ENCODE measurements at places on chromosomes 6 and 20. TPM values are rescaled to one million over a fixed set of nuclear protein-coding genes. Genes with fewer than 3 reads are reported as not detected.

ID4 gene
- 138 TPM for polyA plus RNA-seq

FNDC11 gene
- polyA plus RNA-seq: 0.98 TPM

- no peak for DNase-seq
Observed at GRCh38 chr20:3800256-3800877, 4.3 kb downstream of the CDC25B start.

- DNase-seq: no peak
Observed at GRCh38 chr20:58981628-58982364, 740 bp downstream of the NELFCD start.

PACSIN1 gene
- 0.75 TPM for polyA plus RNA-seq

MEI4 gene
- 1.7 TPM for polyA plus RNA-seq

DNA sequence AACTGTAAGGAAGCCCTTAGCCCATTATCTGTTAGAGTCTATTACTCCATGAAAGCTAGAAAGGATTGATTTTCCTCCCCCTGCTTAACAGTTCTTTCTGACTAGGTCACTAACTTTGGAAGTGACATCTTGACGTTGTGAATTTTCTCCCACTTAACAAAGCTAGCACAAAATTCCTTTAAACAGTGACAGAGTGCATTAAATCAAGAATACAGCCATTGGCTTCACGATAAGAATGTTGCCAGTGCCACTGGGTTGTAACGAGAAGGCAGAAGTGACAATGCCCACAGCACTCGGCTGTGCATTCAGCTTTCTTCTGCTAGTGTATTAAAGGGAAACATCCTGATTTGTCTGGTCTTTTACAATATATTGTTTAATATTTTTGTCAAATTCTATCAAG lies 182.7 kb upstream of the DTNBP1 start:
- peak; percentile 16 for DNase-seq

DNA sequence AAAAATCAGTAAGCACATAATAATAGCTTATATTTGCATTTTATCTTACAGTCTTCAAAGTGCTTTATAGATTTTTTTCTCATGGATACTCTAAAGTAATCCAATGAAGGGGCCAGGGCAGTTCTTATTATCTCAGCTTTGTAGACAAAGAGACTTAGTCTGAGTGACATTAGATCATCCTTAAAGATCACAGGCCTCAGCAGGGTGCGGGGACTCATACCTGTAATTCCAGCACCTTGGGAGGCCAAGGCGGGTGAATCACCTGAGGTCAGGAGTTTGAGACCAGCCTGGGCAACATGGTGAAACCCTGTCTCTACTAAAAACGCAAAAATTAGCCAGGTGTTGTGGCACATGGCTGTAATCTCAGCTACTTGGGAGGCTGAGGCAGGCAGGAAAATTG lies 14.5 kb downstream of the FERMT1 start:
- no peak for DNase-seq

- DNase-seq: no peak
Observed at GRCh38 chr6:159879856-159880255, 10.9 kb upstream of the MAS1 start.

DNA sequence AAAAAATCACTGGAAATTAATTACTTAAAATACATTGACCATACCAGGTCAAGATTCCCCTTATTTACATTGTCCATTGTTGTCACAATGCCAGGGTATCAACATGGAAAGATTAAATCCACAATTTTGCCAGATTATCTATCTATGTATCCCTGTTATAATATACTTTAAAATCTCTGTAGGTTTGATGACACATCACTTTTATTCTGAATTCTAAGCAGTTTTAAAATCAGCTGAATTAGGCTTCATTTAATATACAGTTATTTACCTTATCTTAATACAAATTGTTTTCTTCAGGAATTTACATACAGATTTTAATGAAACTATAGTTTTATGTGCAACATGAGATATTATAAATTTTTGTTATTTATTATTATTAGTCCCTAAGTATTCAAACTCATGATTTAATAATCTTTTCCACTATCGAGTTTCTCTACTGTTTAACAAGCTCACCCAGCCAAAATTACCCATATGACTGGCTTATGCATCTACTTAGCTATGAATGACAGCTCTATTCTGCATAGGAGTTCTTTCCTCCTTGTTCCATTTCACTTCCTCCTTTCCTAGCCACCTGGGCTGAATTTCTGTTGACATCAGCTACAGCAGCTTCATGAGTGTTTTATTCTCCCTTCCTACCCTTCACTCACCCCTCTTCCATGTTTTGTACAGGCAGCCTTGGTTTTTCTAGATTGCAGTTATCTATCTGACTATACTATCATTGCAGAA lies 654.2 kb upstream of the MAP3K7 start:
- DNase-seq: no peak

GRCh38 chr20:53412577-53413185 lies 181.0 kb downstream of the ZNF217 start:
- no peak for DNase-seq

DNA sequence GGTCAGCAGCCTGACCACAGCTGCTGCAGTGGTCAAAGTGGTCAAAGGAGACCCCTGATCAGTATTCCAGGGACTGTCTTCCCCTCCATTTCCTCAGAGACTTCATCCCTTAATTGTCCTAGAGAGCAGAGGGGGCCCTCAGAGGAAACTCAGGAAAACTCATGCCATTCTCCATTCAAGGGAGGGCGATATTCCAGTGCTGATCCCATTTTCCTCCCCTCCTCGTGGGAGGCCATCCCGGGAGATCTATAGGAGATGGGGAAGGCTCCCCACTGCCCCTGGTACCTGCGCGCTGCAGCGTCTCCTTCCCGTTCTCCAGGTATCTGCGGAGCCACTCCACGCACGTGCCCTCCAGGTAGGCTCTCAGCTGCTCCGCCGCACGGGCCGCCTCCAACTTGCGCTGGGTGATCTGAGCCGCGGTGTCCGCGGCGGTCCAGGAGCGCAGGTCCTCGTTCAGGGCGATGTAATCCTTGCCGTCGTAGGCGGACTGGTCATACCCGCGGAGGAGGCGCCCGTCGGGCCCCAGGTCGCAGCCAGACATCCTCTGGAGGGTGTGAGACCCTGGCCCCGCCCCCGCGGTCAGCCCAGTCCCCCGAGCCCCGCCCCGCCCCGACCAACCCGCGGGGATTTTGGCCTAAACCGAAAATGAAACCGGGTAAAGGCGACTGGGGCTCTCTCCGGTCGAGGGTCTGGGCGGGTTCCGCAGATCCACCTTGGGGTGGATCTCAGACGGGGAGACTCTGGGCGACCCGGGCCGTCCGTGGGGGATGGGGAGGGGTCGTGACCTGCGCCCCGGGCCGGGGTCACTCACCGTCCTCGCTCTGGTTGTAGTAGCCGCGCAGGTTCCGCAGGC lies 878 bp downstream of the HLA-C start:
- DNase-seq: peak; percentile 29

PLN gene
- polyA plus RNA-seq: 6.4 TPM
